ENCODE measurements at places on chromosomes 1 and 21.
A peak's percentile ranks its signal among the peaks of the same experiment; 100 is the strongest.

DNA sequence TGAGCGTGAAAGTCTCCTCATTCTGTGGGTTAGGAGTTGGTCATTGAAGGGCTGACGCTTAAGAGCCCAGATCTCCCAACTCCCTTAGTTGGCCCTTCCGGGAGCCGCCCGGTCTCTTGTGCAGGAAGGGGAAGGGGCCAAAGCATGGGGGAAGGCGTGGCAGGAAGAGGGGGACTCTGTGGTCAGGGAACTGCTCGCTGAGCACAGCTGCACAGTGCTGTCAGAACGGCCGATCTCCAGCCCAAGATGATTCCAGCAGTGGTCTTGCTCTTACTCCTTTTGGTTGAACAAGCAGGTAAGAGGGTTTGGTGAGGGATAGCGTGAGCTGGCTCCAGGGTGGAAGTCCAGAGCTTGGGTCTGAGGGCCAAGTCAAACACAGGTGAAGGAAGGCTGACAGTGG lies at the start of gene FCER1G:
Gene FCER1G, plus strand, starts transcription at position 220 of the 400 bp plus-strand sequence. Its CDS starts 27 bp downstream, at position 247.
- no peak for DNase-seq

- no peak for DNase-seq
Measured at GRCh38 chr1:8539683-8540082, 221.8 kb downstream of the SLC45A1 start.

DNA sequence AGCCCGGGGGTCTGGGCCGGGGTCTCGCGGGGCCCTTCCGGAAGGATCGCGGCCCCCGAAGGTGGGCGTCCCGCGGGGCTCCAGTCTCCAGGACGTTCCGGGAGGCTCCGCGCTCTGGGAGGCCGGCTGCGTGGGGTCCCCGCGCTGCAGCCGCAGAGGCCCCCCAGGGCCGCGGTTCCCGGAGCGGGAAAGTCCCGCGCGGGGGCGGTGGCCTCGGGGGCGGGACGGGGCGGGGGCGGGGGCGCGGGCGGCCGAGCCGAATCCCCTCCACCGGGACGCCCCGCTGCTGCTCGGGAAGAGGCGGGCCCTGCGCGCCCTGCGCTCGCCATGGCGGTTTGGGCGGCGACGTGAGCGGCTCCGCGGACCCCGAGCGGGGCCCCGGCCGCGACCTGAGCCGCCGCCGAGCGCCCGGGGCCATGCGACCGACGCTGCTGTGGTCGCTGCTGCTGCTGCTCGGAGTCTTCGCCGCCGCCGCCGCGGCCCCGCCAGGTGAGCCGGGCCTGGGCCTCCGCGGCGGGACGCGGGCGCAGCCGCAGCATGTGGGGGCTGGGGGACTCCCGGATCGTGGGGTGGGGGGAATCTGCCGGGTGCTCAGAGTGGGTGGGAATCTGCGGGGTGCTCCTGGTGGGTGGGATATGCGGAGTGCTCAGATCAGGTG lies at the start of gene IFNGR2:
Gene IFNGR2, plus strand, starts transcription at position 286 of the 658 bp plus-strand sequence. Its CDS starts 131 bp downstream, at position 417.
- DNase-seq = peak; percentile 49

DNA sequence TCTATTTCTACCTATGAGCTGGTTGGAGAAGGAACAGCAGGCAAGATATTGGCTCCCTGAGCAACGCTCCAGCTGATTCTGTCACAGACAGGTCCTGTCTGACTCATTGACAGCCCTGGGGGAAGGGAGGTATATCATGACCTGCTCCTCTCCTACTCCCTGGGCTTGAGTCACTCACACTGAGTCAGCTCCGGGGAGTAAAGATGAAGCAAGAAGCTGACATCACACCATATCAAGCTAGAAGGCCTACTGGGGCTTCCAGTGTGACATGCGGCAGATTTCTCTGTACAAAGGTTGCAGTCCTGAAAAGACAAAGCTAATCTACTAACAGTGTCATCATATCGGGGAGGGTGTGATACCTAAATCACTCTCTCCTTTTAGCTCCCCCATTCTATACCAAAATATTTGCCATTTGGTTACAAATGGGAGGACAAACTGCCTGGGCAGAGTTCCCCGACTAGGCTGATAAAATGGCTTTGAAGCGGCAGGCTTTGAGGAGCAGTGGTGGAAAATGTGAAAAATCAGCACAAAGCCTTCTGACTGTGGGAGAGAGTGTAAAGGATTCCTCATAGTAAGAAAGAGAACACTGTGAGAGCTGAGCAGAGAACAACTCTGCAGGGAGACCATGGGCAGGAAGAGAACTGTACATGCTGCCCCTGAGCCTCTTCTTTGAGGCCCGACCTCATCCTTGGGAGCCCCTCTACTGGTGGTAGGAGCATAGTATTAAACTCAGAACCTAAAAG lies 15.5 kb downstream of the PI4KB start:
- no peak for DNase-seq

DNA sequence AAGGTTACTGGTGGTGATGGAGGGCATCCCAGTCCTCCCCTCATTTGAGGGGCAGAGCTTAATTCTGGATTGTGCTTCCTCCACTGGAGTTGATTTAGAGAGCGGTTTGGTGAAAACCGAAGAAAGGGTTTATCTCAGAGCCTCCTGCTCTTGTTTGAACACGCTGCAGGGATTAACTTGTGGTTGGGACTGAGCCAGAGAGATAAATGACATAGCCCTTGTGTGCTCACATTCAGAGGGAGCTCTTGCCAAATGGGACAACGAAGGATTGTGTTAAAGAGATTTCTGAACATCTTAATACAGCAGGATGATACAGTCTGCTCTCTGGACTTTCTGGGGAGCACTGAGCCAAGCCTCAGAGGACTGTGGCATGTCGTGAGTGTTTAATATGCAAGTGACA lies 308.2 kb downstream of the DISC1 start:
- peak; percentile 80 for DNase-seq

DNA sequence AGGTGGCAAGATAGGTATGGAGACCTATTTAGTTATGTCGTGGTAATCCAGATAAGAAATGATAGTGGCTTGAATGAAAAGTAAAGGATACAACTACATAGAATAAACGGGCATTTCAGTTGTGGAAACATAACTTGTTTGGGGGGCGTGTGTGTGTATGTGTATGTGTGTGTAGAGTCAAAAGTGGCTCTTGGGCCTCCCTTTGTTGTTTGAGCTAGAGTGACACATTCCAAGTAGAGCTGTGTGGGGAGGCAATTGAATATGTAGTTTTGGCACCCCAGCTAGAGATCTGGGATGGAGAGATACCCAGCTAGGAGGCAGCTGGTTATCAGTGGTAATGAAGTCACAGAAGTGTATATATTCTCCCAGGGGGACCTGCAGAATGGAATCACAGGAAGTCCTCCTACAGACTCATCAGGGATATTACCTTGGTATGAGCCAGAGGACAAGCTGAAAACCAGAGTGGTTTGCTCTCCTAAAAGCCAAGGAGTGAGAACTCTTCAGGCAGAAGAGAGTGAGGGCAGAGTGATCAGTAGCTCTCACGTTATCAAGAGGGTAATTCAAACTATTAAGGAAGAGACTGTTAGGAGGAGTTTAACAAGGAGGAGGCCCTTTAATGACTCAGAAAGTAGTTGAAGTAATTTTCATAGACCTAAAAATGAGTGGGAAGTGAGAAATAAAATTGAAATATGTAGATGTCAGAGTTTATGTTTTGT lies 5.1 kb downstream of the CR1L start:
- no peak for DNase-seq

DNA sequence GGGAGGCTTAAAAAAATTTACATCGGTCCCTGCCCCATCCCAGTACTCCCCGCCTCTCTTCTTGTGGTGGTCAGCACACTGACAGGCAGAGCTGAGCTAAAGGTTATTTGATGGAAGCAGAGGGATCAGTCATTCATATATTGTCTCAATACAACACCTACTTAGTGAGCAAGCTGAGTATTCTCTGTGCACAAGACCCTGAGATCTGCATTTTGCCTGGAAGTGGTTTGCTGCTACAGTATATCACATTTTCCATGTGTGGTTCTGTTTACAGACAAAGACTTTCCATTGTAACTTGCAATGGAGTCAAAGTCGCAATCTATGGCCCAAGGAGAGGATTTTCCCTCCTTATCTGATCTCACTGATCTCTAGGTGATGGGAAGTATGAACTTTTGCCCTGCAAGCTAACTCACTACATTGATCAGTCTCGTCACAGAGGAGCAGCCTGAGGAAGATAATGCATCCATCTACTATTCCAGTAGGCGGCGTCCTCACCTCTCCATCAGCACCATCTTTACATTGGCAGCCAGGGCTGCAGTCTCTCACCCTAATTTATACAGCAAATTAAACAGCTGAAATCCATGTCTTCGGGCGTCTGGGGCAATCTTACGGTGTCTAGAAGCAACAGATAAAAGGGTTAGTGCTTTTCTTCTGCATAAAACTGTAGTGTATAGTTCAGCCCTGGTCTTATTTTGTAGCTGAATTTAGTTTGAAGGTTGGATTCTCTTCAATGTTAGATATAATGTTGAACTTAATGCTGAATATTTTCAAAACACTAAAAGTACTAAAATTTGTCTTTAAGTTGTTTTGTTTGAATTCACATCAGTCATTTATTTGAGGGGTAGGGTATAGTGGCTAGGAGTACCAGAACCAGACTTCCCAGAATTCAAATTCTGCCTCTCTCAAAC lies 3.2 kb upstream of the TRAF5 start:
- DNase-seq = peak; percentile 66

- no peak for DNase-seq
Measured at GRCh38 chr21:17085707-17086106, 427.1 kb upstream of the CXADR start.

DNA sequence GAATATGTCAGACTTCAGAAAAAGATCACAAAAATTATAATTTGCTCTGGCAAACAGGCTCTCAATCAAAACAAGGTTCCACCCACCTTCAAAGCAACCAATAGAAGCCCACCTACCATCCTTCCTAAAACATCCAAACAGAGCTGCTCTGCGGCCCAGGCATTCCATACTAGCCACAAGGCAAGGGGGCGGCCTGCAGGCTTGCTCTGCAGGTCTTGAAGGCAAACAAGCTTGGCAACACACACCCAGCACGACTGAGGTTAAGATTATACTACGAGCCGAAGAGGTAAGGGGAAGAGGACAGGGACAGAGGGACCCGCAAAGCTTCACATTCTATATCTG lies 207.3 kb downstream of the SLC45A1 start:
- DNase-seq = no peak

DNA sequence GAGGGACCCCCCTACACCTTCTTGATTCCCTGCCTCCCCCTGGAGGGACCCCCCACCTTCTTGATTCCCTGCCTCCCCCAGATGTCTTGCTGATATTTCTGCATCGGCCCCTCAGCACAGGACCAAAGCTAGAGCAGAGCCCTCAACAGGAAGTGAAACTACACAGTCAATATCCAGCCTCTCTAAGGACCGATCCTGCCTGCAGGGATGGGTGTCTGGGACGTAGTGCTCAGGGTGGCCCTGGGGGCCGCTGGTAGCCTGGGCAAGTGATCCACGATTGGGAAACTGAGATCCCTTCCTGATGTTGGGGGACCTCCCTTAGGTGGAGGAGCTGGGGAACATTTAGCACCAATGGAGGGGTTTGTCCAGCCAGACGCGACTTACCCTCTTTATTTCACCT lies 3.9 kb upstream of the LEFTY2 start:
- DNase-seq = no peak

- no peak for DNase-seq
Measured at GRCh38 chr1:20481643-20482498, 4.1 kb downstream of the CAMK2N1 start.

GRCh38 chr21:23968008-23968407 lies 1639.3 kb downstream of the MRPL39 start:
- no peak for DNase-seq

GRCh38 chr21:40049931-40050290 lies 182.7 kb downstream of the PCP4 start:
- no peak for DNase-seq

DNA sequence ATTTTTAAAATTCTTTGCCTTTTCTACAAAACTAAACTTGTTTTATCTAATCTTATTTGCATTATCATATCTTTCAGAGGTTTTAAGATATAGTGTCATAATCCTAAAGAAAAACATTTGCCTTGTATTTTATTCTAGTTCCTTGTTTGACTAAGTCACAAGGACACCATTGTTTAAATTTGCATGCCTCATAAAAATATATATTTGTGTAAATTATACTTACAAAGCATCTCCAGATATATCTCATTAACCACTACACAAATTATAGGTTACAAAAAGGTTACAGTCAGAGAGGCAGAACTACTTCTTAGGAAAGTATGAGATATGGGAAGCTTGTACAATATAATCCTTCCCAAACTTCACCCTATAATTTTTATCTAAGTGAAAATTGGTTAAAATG lies 4.2 kb upstream of the RGS13 start:
- DNase-seq = no peak

- DNase-seq = no peak
Measured at GRCh38 chr1:116855773-116856201, 53.9 kb upstream of the PTGFRN start.

GRCh38 chr1:171717062-171717718 lies 24.7 kb downstream of the VAMP4 start:
- DNase-seq = no peak

DNA sequence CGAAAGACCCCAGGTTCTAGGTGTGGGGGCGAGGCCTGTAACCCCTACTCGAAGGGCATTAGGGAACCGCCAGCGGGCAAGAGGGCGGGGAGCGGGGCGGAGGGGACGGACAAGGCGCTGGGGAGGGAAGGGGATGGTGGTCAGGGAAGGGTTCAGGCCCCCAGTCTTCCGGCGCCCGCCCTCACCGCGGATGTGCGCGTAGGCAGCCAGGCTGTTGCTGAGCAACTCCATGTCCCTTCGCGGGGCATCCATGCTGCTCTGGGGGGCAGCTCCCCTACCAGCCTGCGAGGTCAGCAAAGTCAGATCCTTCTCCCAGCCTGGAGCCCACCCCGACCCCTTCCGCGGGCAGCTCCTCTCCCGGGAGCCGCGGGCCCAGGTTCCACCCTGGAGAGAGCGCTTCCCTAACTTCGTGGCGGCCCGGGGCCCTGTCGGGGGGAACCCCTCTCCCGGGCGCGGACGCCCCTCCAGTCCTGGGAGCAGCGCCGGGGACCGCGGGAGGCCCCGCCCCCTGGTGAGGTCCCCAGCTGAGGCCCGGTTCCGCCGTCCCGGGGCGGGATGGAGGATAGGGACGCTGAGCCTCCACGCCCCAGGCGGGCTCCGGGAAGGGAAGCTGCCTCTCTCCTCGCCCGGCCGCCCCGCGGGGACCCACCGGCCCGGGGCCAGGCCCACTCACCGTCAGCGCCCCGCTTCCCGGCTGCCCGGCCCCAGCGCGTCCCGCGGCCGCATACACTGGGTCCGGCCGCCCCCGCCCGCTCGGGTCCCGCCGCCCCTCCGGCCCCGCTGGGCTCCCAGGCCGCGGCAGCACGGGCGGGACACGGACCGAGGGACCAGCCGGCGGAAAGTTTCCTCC lies 434 bp downstream of the EVA1B start:
- no peak for DNase-seq

GRCh38 chr1:173431304-173432045 lies 45.7 kb upstream of the PRDX6 start:
- no peak for DNase-seq

DNA sequence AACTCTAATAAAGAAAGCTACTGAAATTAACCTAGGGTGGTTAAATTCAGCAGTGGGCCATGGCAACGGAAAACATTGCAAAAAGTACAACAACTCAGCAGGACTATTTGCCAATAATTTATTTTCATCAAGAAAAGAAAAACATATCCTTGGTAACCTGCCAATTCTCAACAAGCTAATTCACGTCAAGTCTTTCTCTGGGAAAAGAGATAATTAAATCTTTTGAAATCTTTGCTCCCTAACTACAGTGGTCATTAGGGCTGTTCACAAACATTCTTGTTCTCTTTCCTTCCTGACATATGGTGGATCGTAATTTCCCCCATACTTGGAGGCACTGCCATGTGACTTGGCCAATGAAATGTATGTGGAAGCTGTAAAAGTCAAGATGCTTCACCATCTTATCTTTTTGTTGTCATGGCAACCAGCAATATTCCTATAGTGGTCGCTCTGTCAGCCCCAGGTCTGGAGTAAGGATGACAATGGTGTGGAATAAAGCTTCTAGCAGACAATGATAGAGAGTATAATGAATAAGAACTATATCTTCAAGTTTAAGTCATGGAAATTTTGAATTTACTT lies 29.6 kb upstream of the ZNF326 start:
- no peak for DNase-seq

All from D721Med (cell line).